Heart left ventricle (tissue), 16 donors: ENCODE measurements at places on chromosomes 7 and 10.
A peak's percentile ranks its signal among the peaks of the same experiment; 100 is the strongest.

DNA sequence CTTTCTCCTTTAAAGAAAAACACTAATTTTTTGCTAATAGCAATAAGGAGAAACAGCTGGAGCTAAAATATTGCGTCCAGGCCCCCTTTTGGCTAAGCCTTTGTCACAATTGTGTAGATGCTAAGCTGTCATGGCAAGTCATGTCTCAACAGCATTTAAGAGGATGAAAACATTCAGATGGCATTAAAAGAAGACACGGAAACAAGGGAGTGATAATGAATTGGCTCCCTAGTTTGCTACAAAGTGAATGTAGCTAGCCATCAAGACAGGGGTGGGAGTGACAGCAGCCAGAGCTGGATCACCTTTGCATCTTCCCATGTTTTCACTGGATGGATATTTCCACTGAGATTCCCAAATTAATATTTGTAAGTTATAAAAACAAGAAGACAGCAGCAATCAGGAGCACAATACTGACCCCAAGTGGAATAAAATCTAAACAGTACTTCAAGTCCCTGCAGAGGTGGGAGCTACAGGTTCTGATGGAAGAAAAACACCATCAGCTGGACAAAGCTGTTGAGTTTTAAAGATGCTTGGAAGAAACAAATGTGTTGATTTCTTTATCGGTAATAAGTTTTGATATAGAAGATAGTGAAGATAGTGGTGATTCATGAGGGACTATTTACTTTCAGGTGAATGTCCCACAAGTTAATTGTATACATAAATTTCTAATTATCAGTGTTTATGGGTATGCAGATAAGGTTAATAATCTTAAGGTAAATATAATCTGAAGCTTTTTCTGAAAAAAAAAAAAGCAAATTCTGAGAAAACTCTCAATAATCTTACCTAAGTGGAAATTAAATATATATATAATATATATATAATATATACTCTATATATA is 129.4 kb downstream of the SLC16A9 start:
- DNase-seq, result no peak
- no peaks in the 10 kb centered on the region for H3K27me3 ChIP-seq
- no peak overlapping the region for H3K27ac ChIP-seq
- H3K4me1 ChIP-seq, result peaks cover 5% of the 10 kb centered on the region
- H3K36me3 ChIP-seq, result no peaks in the 10 kb centered on the region

- H3K27ac ChIP-seq, result no peak overlapping the region
- DNase-seq, result no peak
- no peak overlapping the region for H3K4me3 ChIP-seq
- H3K36me3 ChIP-seq, result no peaks in the 10 kb centered on the region
These were observed 37.5 kb downstream of the MGAM start for GRCh38 chr7:142033154-142033553.

DNA sequence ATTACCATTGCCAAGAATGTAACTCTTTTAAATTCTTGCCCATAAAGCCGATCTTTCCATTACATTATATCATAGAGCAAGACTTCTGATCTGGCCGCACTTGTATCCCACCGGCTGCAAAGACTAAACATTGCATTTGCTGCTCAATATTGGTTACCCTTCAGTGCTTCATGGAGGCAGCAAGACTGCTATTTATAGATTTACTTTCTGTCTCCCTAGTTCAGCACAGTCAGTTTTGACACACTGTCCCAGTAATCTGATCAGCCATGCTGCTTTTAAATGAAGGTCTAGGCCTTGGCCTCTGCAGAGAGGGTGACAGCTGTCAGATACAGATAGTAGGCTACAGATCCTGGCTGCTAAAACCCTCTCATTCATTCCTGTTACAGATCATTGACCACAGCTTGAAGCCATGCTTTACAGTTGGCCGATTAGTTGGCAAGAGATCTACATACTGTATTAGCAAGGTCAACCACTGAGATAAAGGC is 562.6 kb upstream of the GALNT17 start:
- H3K27ac ChIP-seq, result peak overlapping the region; percentile 46
- DNase-seq, result no peak
- no peaks in the 10 kb centered on the region for H3K27me3 ChIP-seq
- no peaks in the 10 kb centered on the region for H3K36me3 ChIP-seq

- H3K27ac ChIP-seq, result peak overlapping the region; percentile 98
- DNase-seq, result no peak
- peak overlapping the region; percentile 84 for H3K4me3 ChIP-seq
- H3K27me3 ChIP-seq, result no peaks in the 10 kb centered on the region
- no peaks in the 10 kb centered on the region for H3K36me3 ChIP-seq
These were observed 1.1 kb downstream of the STN1 start for GRCh38 chr10:103916876-103917275.

DNA sequence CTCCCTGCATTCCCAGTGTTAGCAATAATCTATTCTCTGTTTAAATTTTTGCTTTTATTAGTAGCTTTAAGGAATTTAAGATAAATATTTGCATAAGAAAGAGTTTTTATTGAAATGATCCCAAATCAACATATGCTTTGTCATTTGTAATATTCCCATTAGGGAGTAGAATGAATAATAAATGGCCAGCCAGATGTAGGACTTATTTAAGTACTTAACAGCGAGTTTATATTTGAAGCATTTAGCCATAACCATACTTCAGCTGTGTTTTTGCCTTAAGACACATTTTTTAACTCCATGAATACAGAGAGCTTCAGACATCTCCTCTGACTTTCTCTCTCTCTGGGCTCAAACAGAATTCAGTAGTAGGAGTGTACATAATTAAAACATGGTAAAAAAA is 103.6 kb downstream of the HGF start:
- no peak overlapping the region for H3K27ac ChIP-seq
- DNase-seq, result no peak
- H3K27me3 ChIP-seq, result no peaks in the 10 kb centered on the region
- peaks cover 7% of the 10 kb centered on the region for H3K4me1 ChIP-seq

DNA sequence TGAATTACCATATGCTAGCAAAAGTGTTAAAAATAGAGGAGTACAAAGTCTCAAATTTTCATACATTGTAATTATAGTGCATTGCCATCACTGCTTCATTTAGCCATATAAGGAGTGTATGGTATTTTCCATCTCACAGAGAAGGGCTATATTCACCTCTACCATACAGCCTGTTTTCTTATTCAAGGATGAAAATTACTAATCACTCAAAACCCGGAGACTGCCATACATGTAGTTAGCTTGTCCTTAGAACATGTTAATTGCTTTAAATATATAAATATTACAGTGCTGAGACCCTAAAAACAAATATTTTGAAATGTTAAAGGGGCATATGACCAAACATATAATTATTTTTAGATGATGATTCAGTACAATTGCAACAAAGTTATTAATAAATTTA is 49.4 kb downstream of the CPEB3 start:
- peak overlapping the region; percentile 79 for H3K27ac ChIP-seq
- peak overlapping the region; percentile 49 for H3K4me3 ChIP-seq
- H3K4me1 ChIP-seq, result peaks cover 19% of the 10 kb centered on the region
- H3K36me3 ChIP-seq, result no peaks in the 10 kb centered on the region

GRCh38 chr10:131087464-131088215 is 223.9 kb downstream of the TCERG1L start:
- no peaks in the 10 kb centered on the region for H3K36me3 ChIP-seq
- no peak overlapping the region for H3K4me3 ChIP-seq
- no peak for DNase-seq
- no peak overlapping the region for H3K27ac ChIP-seq
- no peaks in the 10 kb centered on the region for H3K4me1 ChIP-seq

GRCh38 chr7:68964060-68964459 is 634.2 kb upstream of the AUTS2 start:
- no peaks in the 10 kb centered on the region for H3K36me3 ChIP-seq
- H3K4me3 ChIP-seq, result no peak overlapping the region
- no peaks in the 10 kb centered on the region for H3K4me1 ChIP-seq
- H3K27ac ChIP-seq, result no peak overlapping the region

- H3K4me1 ChIP-seq, result peaks cover 1% of the 10 kb centered on the region
- H3K27ac ChIP-seq, result no peak overlapping the region
- H3K36me3 ChIP-seq, result no peaks in the 10 kb centered on the region
These were observed 20.6 kb downstream of the RRP12 start for GRCh38 chr10:97380516-97380915.

DNA sequence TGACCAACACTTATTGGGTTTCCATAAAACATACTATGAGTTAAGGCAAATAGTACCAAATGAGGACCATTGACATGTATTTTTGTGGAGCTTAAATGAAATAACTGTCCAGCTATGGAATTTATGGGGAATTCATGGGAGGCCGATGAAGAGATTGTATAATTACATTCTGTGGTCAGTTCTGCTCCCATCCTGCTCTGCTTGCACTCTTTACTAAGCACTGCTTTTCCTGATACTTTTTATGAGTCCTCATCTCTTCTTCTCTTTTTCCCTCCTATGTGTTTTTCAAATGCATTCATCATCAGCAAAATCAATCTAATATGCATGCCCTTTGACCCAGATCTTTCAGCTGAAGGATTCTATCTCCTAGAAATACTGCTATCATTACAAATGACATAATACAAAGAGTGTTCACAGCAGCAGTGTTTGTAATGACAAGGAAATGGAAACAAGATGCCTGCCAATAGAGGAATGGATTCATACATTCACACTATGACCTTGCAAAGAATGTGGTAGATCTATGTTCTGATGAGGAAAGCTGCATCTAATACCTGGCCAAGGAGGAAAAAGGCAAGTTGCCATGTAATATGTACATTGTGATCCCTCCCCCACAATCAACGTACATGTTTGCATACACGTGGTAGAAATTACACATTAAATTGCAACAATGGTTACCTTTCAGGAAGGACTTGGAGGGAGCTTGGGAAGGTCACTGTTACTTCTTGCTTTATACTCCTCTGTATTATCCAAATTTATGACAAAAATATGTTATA is 73.9 kb downstream of the PCGF5 start:
- peaks cover 15% of the 10 kb centered on the region for H3K4me1 ChIP-seq
- no peak overlapping the region for H3K4me3 ChIP-seq
- peaks cover 5% of the 10 kb centered on the region for H3K27me3 ChIP-seq
- no peaks in the 10 kb centered on the region for H3K36me3 ChIP-seq
- no peak for DNase-seq

DNA sequence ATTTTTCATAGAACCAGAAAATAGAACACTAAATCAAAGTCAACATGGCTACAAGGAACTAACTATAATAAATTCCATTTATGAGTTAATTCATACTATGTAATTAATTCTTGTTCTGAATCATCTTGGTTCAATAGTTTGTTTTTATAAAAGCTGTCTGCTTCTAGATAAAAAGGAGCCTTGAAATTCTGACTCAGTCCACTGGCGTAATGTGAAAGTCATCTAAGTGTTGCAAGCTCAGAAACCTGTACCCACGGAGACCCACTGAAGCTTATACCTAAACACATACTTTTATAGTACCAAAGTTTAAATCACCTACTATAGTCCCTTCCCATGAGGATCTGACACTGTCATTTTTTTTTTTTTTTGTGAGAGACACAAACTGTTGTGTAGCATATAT is 489.4 kb downstream of the SEMA3D start:
- H3K4me1 ChIP-seq, result no peaks in the 10 kb centered on the region
- no peaks in the 10 kb centered on the region for H3K36me3 ChIP-seq
- no peak overlapping the region for H3K4me3 ChIP-seq
- no peaks in the 10 kb centered on the region for H3K27me3 ChIP-seq
- no peak for DNase-seq
- H3K27ac ChIP-seq, result no peak overlapping the region

DNA sequence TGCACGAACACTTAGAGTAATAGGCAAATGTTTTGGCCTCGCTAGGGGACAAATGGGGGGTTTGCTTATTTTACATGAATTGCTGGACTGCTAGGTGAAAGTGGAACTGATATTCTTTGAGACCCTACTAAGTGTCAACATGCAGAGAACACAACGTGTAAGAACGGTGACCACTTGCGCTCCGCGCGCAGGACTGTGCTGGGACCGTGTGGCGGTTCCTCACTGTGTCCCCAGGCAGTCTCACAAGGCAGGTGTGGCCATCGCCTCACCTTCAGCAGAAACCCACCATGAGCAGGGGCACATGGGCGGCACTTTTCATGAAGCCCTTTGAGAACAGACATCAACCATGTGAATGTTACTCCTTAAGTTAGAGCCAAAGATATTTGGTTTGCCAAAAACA is 27.2 kb downstream of the PTPRN2 start:
- no peak overlapping the region for H3K27ac ChIP-seq
- no peak overlapping the region for H3K4me3 ChIP-seq
- no peaks in the 10 kb centered on the region for H3K36me3 ChIP-seq
- no peaks in the 10 kb centered on the region for H3K4me1 ChIP-seq
- DNase-seq, result no peak
- H3K27me3 ChIP-seq, result no peaks in the 10 kb centered on the region

DNA sequence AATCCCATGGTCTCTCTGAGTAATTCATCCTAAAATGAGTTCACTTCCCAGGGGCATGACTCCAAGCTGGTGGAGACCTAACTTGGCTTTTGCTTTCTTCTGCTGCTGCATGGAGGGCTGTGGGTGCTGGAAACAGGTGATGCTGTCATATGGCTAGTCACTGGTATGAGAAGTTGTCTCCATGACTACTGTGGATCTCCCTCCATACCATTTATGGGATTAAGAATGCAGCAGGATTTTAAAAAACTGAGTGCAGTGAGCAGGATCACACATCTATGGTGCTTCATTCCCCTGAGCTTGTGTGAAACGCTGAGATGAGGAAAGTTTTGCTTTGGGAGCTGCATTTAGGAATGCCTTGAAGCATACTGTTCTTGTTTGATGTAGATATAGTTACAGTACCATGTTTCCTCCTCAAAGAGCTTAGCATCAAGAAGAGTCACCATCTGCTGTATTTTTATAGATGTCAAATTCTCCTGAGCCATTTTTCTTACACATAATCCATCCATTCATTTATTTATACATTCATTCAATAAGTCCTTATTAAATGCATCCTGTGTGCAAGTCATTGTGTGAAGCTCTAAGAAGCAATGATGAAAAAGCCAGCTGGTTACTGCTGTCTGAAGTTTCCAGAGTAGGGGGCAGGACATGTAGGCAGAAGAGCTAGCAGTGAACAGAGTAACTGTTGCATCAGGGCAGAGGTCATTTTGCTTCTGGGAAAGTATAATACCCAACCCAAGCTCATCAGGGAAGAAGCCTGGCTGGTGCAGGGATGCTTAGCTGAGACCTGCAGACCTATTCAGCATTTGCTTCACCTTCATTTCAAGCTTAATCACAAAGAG is 534.8 kb downstream of the AUTS2 start:
- DNase-seq, result no peak
- H3K4me1 ChIP-seq, result no peaks in the 10 kb centered on the region
- no peaks in the 10 kb centered on the region for H3K27me3 ChIP-seq
- H3K27ac ChIP-seq, result no peak overlapping the region

GRCh38 chr10:51266496-51266895 is 192.2 kb downstream of the PRKG1 start:
- no peaks in the 10 kb centered on the region for H3K36me3 ChIP-seq
- no peak overlapping the region for H3K27ac ChIP-seq
- no peak for DNase-seq
- no peak overlapping the region for H3K4me3 ChIP-seq
- no peaks in the 10 kb centered on the region for H3K27me3 ChIP-seq

DNA sequence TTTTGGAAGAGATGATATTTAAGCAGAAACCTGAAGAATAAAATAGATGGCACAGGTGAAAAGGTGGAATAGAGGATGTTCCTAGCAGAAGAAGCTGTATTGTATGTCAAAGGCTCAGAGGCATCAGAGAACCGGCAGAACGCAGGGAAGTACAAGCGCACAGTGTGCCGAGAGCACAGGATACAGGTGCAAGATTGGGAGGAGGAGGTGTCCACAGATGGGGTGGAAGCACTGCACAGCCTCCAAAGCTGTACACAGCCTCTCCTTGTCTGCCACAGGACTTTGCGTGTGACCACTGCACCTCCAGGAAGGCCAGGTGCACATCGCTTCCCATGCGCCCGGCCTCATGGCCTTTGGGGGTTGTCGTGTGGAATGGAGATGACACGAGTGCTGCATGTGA is 23.3 kb upstream of the SEC61G start:
- no peak for DNase-seq
- no peaks in the 10 kb centered on the region for H3K27me3 ChIP-seq
- no peak overlapping the region for H3K4me3 ChIP-seq
- no peaks in the 10 kb centered on the region for H3K4me1 ChIP-seq
- H3K27ac ChIP-seq, result no peak overlapping the region
